A549 treated with Hydrocortisone at 1 μM for 4 hours (cell line): ENCODE measurements at places on chromosomes 1 and 21. TPM values are rescaled to one million over a fixed set of nuclear protein-coding genes. Genes with fewer than 3 reads are reported as not detected.

PBX1 gene
- total RNA-seq, result 10.0 to 14.7 TPM (median 13.5 TPM) in 5 replicates

SHE gene
- 0.10 to 0.20 TPM (median 0.12 TPM) in 5 replicates for total RNA-seq

RCAN1 gene
- 13.4 to 14.8 TPM (median 14.6 TPM) in 5 replicates for total RNA-seq

E2F2 gene
- total RNA-seq, result 2.5 to 2.9 TPM (median 2.6 TPM) in 5 replicates

PSRC1 gene
- 18.9 to 22.7 TPM (median 21.0 TPM) in 5 replicates for total RNA-seq

HSD3B2 gene
- not detected in 5 replicates for total RNA-seq

INTS11 gene
- 53.7 to 59.5 TPM (median 54.7 TPM) in 5 replicates for total RNA-seq

CELA3A gene
- not detected in 5 replicates for total RNA-seq

MDM4 gene
- total RNA-seq, result 3.7 to 5.4 TPM (median 5.0 TPM) in 5 replicates

EDN2 gene
- total RNA-seq, result 38.5 to 44.9 TPM (median 38.9 TPM) in 5 replicates

AMY1B gene
- total RNA-seq, result not detected in 5 replicates

CD1D gene
- total RNA-seq, result 0.05 to 0.08 TPM (median 0.07 TPM) in 4 of 5 replicates, not detected in the other

SV2A gene
- 0.09 to 0.15 TPM (median 0.09 TPM) in 5 replicates for total RNA-seq

LRRC41 gene
- 40.6 to 45.7 TPM (median 42.5 TPM) in 5 replicates for total RNA-seq

SPATA6 gene
- total RNA-seq, result 1.3 to 2.9 TPM (median 1.7 TPM) in 5 replicates

CR1L gene
- not detected in 5 replicates for total RNA-seq

ETV3L gene
- not detected in 5 replicates for total RNA-seq

RABGGTB gene
- total RNA-seq, result 59.6 to 87.5 TPM (median 64.8 TPM) in 5 replicates

SHISAL2A gene
- 0.33 to 0.86 TPM (median 0.47 TPM) in 5 replicates for total RNA-seq

ZNF281 gene
- total RNA-seq, result 37.4 to 58.9 TPM (median 47.3 TPM) in 5 replicates

CSF1 gene
- 16.7 to 17.9 TPM (median 17.0 TPM) in 5 replicates for total RNA-seq

A3GALT2 gene
- total RNA-seq, result not detected in 5 replicates

IFI16 gene
- 2.0 to 4.3 TPM (median 2.6 TPM) in 5 replicates for total RNA-seq

GBP5 gene
- 0.06 to 0.10 TPM in 2 of 5 replicates, not detected in the others for total RNA-seq

PADI3 gene
- total RNA-seq, result 0.71 to 1.2 TPM (median 0.95 TPM) in 5 replicates

RNPEP gene
- 85.2 to 89.4 TPM (median 87.7 TPM) in 5 replicates for total RNA-seq

ENAH gene
- 59.0 to 101 TPM (median 73.6 TPM) in 5 replicates for total RNA-seq

CLCA2 gene
- total RNA-seq, result 0.03 TPM in 2 of 5 replicates, not detected in the others

NPPB gene
- total RNA-seq, result 0.16 TPM in 1 of 5 replicates, not detected in the others

COL24A1 gene
- total RNA-seq, result 0.02 TPM in 1 of 5 replicates, not detected in the others

SLFNL1 gene
- 0.02 to 0.06 TPM (median 0.05 TPM) in 3 of 5 replicates, not detected in the others for total RNA-seq

ARHGAP29 gene
- total RNA-seq, result 10.3 to 19.2 TPM (median 12.7 TPM) in 5 replicates

LENEP gene
- total RNA-seq, result not detected in 5 replicates

SYT14 gene
- total RNA-seq, result 0.06 to 0.09 TPM (median 0.08 TPM) in 5 replicates

FAM72A gene
- 10.1 to 10.7 TPM (median 10.5 TPM) in 5 replicates for total RNA-seq

APP gene
- 257 to 344 TPM (median 285 TPM) in 5 replicates for total RNA-seq

ADORA1 gene
- total RNA-seq, result 0.59 to 0.90 TPM (median 0.72 TPM) in 5 replicates

GJB4 gene
- 0.07 to 0.22 TPM (median 0.12 TPM) in 5 replicates for total RNA-seq

SPATA17 gene
- total RNA-seq, result 2.2 to 2.8 TPM (median 2.2 TPM) in 5 replicates

TRIM67 gene
- 0.13 to 0.30 TPM (median 0.16 TPM) in 5 replicates for total RNA-seq

GPR3 gene
- total RNA-seq, result 1.3 to 1.8 TPM (median 1.7 TPM) in 5 replicates
